ENCODE measurements at places on chromosomes 3 and 15. TPM values are rescaled to one million over a fixed set of nuclear protein-coding genes. Genes with fewer than 3 reads are reported as not detected.
A peak's percentile ranks its signal among the peaks of the same experiment; 100 is the strongest.

Gene ZDHHC19
- total RNA-seq = not detected

GRCh38 chr3:98912448-98912847 is 11.0 kb upstream of the DCBLD2 start:
- no peak for DNase-seq

Gene KNG1
- not detected for total RNA-seq

- peak; percentile 75 for DNase-seq
Measured at GRCh38 chr3:125067225-125067624, 11.4 kb upstream of the HEG1 start.

DNA sequence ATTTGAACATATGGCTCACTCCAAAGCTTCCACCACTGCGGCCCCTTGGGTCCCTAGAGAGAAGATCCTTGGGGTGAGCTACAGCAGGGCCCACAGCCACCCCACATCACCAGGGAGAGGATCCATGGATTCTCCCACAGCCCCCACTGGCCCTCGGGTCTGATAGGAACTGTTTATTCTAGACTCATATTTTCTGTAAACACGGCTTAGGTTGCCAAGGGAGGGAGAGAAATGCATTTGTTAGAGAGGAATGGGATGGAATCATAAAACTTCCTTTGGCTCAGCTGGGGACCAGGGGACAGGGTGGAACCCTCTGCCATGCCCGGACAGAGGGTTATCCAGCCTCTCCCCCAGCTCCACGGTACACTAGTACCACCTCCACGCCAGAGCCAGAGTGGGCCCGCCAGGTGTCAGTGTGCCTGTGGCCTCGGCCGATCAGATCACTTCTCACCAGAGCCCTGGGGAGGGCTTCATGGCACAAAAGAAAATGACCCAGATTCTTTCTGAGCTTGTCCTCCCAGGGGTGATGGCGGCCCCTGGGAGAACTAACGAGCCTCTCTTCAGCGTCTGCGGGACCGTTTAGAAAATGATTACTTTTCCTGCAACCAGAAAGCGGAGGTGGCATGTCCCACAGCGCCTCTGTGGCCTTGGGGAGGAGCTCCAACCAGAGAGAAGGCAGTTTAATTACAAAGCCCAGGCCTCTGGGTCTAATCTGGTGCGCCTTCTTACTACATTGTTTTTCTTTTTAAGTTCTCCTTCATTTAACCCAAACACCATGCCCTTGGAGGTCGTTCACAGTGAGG is 33.7 kb downstream of the ADCY5 start:
- DNase-seq = no peak

Measured in M059J (cell line).